CD4-positive, alpha-beta T cell (primary cell): ENCODE measurements at places on chromosomes 1 and 21.
A peak's percentile ranks its signal among the peaks of the same experiment; 100 is the strongest.

DNA sequence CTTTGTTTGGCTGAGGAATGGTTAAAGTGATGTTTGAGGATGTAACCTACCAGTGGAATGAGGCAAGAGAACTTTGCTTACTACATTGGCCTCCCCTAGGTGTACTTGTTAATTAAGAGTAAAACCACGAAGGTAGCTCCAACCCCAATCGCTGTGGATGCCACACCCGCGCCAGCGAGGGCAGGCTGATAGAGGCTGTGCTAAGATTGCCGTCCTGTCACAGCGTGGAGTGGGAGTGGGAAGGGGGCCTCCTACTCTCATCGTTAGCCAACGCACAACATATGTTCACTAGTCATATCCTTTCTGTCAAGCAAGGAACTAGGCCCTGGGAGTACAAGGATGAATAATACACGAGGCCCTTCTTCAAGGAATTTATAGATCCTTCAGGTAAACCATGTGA lies 99.6 kb downstream of the RUNX1 start:
- no peak for DNase-seq

DNA sequence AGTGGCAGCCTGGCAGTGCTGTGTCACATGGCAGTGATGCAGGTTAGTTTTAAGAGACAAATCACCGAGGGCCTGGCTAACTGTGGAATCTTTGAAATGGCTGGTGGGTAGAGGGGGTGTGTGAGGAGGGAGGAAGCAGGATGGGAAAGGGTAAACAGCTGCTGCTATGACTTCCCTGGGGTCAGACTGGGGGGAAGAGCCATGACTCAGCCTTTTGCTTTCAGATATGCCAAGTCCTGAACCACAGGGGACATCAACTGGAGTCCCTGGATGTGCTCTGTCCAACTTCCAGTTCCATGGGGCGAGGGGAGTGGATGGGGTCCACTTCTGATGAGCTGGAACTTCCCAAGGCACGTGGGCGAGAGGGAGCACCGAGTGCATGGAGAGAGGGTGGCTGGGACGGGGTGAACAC lies 121.1 kb upstream of the ADAR start:
- DNase-seq = no peak

- no peak for DNase-seq
Measured at GRCh38 chr1:48757363-48757762, 19.3 kb downstream of the BEND5 start.

DNA sequence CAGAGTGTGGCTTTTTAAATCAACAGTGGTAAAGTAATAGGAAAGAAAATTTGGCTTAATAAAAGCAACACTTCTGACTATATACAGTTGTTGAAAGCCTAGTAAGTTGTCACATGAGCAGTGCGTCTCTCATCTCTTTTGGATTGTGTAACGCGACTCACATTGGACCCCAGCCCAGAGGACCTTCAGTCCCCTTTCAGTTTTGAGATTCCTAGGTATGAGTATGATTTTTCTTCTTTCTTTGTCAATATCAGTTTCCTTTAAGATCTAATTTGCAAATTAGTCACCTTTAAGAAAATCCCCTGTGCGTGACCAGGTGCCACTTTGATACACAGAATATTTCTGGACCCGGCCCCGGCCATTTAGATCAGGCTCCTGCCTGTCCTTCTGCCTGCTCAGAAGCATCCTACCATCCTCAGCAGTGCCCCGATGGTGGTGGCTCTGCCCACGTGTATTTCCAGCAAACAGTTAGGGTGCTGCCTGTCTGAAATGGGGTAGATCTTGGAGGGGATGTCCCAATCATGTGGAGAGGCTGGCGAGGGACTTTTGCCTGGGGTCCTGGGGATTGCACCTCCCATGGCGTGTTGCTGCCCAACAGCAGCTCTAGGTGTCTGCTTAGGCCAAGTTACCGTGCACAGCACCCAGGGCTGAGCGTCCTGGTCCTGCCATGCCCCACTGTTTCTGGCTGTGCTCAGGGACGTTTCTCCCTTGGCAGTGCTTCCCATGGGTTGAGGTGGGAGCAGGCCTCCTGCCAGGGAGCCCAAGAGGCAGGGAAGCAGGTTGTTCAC lies 21.1 kb downstream of the SNAP47 start:
- DNase-seq = no peak

- no peak for DNase-seq
Measured at GRCh38 chr1:181151378-181152326, 63.2 kb downstream of the IER5 start.

GRCh38 chr1:71657891-71658679 lies 577.2 kb upstream of the ZRANB2 start:
- DNase-seq = no peak

- DNase-seq = no peak
Measured at GRCh38 chr1:15492596-15492995, 16.7 kb downstream of the CELA2B start.

GRCh38 chr1:231369282-231369681 lies 31.2 kb downstream of the SPRTN start:
- DNase-seq = no peak

DNA sequence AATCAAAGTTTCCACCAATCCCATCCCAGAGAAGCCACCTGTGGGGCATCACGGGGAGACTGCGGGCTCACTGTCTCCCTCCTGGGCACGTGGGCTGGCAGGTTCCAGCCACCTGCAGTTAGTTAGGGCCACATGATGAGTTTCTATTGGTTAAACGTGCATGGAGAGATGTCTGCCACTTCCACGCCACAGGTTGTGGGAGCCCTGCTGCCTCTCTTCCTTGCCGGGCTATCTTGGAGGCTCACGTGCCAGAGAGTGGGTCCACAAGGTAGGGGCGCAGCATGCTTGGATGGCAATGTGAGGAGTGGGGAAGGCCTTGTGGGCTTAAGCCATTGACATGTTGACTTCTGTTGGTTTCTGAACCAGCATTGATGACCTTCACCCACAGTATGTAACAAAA lies 3.5 kb downstream of the KRTAP10-7 start:
- DNase-seq = no peak

GRCh38 chr1:84923317-84923716 lies 30.3 kb upstream of the LPAR3 start:
- DNase-seq = no peak

- peak; percentile 86 for DNase-seq
Measured at GRCh38 chr1:32250893-32251716, at the start of gene LCK. TSS of gene LCK (plus strand) at chr1:32251265. CDS start at chr1:32274330, 23,065 bp downstream.

DNA sequence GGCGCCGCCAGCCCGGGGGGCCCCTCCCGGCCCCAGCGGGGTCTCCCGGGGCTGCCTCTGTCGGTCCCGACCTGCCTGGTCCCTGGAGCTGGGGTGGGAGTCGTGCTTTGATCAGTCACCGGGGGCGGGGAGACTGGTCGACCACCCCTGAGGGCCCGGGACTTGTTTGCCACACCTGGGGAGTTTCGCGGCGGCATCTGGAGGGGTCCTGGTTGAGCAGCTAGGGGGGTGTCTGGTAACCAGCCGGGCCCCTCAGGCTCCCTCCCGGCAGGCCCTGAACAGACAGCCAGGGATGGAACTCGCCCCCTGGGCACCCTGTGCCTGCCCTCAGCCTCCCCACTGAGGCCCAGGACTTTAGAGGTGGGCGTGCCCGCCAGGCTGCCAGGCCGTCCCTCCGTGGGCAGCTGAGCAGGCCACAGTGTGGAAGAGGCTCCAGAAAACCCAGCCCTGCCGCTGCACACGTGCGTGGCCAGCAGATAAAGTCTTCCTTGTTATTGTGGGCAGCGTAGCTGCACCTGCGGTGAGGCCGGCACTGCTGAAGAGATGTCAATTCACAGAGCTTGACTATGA lies 13.3 kb upstream of the SAMD11 start:
- DNase-seq = no peak

GRCh38 chr1:242784084-242784483 lies 259.6 kb upstream of the PLD5 start:
- no peak for DNase-seq

- DNase-seq = no peak
Measured at GRCh38 chr1:62493656-62494055, 56.8 kb downstream of the USP1 start.

DNA sequence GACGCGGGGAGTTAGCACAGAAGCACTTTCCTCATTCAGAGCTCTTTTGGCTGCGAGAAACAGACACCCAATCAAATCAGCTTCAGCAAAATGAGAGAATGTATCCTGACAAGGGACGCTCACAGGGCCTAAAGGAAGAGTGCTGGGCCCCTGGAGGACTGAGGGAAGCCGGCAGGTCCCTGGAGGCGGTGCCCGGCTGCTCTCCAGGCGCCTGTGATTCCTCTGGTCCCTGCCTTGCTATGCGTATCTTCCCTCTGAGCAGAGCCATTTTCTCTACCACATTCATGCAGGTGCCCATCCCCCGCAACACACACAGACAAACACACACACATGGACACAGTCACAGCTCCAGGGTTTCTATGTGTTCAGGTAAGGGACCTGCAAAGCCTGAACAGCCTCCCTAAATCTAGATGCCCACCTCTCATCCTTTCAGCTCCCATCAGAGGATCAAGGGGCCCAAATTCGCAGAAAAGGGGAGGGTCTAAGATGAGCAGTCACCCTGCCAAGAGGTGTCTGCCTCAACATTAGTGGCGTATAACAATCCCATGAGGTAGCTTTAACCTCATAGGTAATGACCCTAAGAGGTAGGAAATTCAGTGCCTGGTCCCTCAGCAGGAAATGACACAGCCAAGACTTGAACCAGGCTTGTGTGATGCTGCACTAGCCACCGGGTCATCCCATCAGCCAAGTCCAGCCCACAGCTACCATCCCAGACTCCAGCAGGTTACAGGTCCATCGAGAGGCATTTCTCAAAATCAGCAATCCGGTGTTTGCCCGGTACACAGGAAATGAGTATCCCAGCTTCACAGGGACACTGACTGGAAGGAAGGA lies 29.0 kb downstream of the PTAFR start:
- no peak for DNase-seq

DNA sequence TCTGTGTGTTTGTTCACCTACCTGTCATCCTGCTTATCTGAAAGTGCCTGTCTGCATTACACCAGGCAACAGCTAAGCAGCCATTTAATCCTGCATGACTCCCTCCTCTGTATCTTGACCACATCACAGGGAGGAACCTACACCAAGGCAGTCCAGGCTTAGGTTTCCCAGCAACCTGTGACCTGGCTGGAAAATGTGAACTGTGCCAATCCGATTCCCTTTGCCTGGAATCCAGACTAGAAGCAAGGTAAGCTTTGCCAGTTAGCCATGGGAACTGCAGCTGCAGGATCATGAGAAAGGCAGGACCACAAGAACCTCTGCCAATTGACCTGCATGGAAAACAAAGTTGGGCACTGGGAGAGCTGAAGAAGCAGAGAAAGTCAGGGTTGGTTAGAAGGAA lies 6.3 kb upstream of the ATP1B1 start:
- no peak for DNase-seq

DNA sequence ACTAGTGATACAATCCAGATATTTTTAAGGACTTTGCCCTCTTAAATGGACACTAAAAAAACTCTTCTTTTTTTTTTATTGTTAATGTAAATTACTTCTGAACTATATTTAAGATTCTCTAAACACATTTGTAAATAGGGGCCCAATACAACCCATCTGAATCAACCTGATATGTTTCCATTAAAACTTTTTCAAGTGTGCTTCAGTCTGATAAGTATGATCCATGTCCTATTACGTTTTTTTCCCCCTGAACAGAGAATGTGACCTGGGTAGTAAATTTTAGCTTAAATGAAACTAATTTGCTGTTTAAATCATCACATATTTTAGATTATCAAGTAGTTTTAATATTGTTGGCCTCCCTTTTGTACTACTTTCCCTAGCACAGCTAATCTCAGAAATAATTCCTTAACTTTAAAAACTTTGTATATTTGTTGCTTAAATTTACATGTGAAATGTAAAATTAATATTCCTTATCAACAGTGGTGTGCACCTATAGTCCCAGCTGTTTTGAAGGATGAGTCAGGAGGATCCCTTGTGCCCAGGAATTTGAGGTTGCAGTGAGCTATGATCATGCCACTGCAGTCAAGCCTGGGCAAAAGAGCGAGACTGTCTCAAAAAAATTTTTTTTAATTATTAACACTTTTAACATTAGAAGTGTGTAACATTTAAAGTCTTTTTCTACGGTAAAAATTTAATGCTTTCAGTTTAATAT lies 3.0 kb upstream of the PKN2 start:
- no peak for DNase-seq

- DNase-seq = no peak
Measured at GRCh38 chr1:233879841-233880240, 24.6 kb upstream of the SLC35F3 start.

GRCh38 chr21:42734323-42734971 lies 81.0 kb downstream of the PDE9A start:
- DNase-seq = no peak

DNA sequence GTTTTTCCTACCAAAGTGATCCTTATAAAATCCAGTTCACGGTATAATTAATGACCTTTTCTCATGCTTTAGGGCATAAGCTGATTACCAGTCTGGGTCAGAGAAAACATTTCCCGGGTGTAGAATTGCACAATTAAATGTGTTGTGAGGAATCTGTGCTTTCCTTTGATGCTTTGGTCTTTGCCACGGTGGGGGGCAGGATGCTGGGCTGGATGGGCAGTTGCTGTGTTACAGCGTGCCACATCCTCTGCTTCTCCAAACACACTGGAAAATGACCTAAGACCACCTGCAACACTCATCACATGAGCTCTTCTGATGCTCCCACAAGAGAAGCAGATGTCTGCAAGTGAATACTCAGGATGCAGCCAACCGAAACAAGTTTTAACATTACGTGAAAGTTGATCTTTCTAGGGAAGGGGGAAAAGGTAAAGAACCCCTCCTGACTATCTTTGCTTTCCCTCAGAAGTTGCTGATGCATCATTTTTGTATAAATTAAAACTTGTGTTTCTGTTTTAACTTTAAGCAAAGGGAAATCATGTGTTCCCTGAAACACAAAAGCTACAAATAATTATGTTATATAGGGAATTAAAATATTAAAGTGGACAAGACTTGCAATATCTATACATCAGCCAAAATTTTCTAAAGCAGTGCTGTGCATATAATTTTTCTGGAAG lies 515.3 kb upstream of the NR5A2 start:
- DNase-seq = no peak

- no peak for DNase-seq
Measured at GRCh38 chr1:37051346-37051745, 17.0 kb upstream of the GRIK3 start.

- no peak for DNase-seq
Measured at GRCh38 chr1:16267690-16268180, 30.8 kb upstream of the CPLANE2 start.

DNA sequence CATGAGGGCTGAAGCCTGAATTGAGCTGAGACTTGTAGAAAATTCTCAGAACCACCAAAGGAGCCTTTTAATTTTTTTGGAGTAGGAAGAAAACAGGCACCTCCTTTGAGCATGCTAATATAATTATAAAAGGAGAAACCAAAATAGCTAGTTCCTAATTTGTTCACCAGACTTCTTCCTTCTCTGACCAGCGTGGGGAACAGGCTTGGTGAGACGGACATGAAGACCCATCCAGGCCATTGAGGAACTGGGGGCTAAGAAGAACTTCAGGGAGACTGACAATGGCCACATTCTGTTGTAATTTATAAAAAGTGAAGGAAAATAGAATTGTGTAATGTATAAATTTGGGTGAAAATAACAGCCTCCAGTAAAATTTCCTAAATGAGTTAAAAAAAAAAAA lies 62.6 kb downstream of the MAN1C1 start:
- no peak for DNase-seq
